ENCODE measurements at places on chromosomes 2 and 18.
A peak's percentile ranks its signal among the peaks of the same experiment; 100 is the strongest.

GRCh38 chr2:65483763-65484162 lies 51.4 kb upstream of the SPRED2 start:
- DNase-seq = no peak

GRCh38 chr18:11665587-11665986 lies 23.5 kb upstream of the GNAL start:
- DNase-seq = no peak

DNA sequence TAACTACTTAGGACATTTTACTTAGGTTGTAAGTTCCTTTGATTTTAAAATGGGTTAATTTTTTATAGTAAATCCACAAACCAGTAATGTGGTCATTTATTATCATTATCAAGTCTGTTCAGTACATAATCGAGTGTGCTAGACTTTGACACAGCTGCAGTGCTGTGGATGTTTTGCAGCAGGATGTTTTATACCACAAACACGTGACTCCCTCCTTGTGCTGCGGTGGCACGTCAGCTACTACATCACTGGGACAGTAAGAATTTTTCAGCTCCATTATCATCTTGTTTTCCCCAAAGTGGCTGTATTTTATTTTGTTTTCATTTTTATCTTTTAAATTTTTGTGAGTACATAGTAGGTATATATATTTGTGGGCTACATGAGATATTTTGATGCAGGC lies 70.0 kb downstream of the ATP9B start:
- no peak for DNase-seq

- DNase-seq = no peak
These were observed 74.8 kb downstream of the TXNL1 start for GRCh38 chr18:56563568-56563967.

DNA sequence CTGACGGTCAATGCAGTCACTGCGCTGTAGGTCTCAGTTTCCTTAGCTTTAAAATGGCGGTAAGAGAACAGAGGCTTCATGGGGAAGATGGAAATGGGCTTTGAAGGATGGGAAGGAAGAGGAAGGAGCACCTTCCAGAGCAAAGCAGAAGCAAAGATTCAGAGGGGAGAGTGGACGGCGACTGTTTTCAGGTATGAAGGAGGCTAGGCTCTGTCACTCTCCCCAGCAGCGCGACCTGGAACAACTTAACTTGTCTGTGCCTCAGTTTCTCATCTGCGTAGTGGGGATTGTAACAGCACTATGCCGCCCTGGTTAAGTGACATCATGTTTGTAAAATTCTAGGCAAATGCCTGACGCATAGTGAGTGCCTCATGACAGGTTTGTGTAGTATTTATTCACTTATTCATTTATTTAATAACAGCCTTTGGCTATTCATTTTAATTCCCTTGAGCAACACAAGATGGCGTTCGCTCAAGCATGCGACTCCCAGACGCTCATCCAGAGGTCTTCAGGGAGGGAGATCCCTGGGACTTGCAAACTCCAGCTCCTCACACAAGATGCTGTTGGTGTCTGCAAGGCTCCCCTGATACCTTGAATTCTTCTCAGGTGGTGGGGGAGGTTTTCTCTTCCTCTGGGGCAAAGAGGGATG lies 336.3 kb downstream of the DYSF start:
- no peak for DNase-seq

- no peak for DNase-seq
These were observed 98.0 kb upstream of the BZW1 start for GRCh38 chr2:200713704-200714064.

DNA sequence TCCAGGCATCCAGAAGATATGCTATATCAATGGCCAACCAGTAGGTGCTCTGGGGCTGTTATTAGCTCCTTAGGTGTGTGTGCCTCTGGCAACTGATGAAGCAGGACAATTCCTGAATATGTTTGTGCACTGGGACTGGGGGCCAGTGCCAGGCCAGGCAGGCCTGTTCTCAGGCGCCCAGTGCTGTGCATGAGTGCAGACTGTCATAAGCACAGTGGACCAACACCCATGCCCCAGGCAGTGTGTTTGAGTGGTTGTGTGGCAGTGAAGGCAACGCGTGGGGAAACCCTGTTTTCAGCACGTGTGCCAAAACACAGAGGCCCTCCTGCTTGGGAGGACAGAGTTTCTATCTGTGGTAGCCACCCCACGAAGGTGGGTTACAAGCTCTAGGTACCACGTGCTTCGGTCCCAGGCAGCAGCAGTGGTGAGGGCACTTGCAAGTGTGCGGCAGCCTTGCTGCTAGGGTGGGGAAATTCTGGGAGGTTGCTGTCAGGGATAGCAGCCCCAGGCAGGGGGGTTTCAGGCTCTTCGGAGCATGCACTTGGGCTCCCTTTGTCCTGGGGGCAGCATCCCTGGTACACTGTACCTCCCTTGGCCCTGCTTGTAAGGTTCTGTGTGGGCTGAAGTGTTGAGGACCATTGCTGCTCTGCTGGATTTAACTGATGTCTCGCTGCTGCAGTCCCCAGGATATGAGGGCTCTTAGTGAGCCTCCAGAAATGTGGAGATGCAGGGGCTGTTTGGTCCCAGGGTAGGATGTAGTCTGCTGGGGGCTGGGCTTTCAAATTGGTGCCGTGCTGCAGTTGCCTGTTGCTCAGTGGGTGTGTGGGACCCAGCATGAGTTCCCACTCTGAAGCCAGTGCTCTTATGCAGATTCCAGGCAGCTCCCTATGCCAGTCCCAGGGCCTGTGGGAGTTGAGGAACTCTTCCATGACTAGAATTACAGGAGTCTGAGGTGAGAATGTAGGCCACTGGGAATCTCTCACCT lies 280.9 kb downstream of the RPRM start:
- no peak for DNase-seq

DNA sequence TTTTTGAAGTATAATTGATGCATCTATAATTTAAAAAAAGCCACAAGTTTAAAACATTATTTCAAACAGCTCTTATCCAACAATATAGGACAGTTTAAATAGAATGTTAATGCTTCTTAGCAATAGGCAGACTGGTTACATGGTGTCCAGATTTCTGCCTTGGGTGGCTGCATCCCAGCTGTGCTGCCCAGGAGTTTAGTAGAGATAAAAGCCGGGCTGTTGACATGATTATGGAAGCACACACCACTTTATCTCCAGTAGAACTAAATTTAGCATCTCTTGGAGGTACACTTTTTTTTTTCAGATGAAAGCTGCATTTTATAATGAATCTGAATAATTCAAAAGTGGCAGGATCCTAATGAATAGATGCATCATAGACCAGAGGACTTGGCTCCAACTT lies 309.7 kb downstream of the PLCL1 start:
- DNase-seq = no peak

- DNase-seq = peak; percentile 43
These were observed 42.7 kb downstream of the ACSL3 start for GRCh38 chr2:222903234-222904220.

GRCh38 chr18:12882453-12883371 lies 1.3 kb downstream of the PTPN2 start:
- DNase-seq = peak; percentile 57

- DNase-seq = no peak
These were observed 165.7 kb downstream of the LNPK start for GRCh38 chr2:175836361-175836760.

GRCh38 chr18:10074110-10074509 lies 160.3 kb downstream of the VAPA start:
- no peak for DNase-seq

- no peak for DNase-seq
These were observed 20.4 kb downstream of the UBXN4 start for GRCh38 chr2:135762022-135762421.

- DNase-seq = peak; percentile 4
These were observed 113.9 kb downstream of the USP34 start for GRCh38 chr2:61356958-61357350.

- no peak for DNase-seq
These were observed 46.0 kb downstream of the CMPK2 start for GRCh38 chr2:6819668-6820067.

- DNase-seq = no peak
These were observed 566.4 kb downstream of the ZEB2 start for GRCh38 chr2:143953451-143954030.

DNA sequence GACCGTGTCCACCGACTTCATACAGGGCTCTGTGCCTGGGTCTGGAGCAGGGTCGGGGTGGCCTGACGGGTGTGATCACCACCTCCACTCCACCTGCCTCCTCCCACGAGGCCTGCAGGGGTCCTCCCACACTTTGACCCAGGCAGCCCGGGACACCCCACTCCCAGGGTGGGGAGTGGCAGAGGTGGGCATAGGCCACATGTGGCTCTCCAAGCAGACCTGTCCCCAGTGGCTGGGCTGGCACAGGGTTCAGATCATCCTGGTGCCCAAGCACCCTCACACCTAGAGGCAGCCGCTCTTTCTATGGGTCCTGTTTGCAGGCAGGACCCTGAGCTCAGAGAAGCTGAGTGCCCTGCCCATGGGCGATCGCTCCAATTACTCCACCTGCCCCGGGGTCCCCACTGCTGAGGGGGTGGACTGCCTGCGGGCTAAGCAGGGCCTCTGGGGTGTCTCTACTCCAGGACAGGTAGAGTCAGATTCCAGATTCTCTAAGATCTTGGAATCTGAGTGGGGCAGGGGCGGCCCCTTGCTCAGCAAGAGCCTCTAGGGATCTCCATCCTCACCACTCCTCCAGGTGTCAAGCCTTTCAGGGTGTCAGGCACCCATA lies 1.4 kb downstream of the NEURL3 start:
- DNase-seq = no peak

GRCh38 chr2:68057658-68058396 lies 5.0 kb downstream of the C1D start:
- DNase-seq = no peak

- no peak for DNase-seq
These were observed 2.1 kb downstream of the ARID5A start for GRCh38 chr2:96538487-96539214.

GRCh38 chr18:46293742-46294181 lies 189.6 kb downstream of the HAUS1 start:
- peak; percentile 19 for DNase-seq

- no peak for DNase-seq
These were observed 586 bp downstream of the PDE11A start for GRCh38 chr2:178072000-178072382.

- DNase-seq = no peak
These were observed 52.7 kb downstream of the CUL3 start for GRCh38 chr2:224532441-224532840.

- no peak for DNase-seq
These were observed 361.1 kb upstream of the ZNF521 start for GRCh38 chr18:25713103-25713502.

GRCh38 chr2:100929147-100929546 lies 72.9 kb upstream of the RPL31 start:
- DNase-seq = no peak

DNA sequence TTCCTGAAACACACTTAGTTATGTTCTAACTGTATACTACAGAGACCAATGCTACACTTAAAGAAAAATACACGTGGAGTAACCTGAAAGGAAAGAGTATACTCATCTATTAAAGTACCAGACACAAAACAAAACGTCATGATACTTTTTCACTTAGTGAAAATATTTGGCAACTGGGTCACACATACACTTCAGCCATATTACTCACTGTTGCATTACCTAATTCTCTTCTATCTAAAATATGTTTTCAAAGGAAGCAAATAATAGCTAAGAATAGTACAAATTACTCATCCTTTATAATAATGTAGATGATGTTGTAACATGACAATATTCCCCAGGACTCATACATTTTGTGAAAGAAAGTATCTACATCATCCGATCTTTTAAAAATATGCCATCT lies 76.5 kb upstream of the EPB41L3 start:
- DNase-seq = no peak

DNA sequence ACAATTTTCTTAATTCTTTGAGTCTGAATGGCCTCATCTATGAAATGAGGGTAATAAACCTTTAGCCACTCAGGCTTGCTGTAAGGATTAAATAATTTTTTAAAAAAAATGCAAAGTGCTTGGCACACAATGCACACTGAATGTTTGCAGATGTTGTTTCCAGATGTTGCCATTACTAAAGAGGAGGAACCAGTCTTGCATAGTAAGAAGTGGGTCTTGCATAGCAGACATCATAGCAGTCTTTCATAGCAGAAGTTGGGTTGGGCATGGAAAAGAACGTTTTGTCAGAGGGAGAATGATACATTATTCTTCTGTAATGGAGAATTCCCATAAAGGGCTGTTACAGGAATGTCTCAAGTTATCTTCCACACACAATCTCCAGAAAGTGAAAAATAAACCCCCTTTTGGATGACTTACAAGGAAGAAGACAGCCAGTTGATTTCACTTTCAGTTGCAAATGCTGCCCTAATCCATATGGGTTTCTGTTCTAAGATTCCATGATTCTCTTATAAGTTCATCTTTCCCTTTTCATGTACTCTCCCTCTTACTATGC lies 327.7 kb downstream of the SUCLG1 start:
- peak; percentile 7 for DNase-seq

GRCh38 chr2:129336276-129336675 lies 643.2 kb upstream of the RAB6C start:
- no peak for DNase-seq

DNA sequence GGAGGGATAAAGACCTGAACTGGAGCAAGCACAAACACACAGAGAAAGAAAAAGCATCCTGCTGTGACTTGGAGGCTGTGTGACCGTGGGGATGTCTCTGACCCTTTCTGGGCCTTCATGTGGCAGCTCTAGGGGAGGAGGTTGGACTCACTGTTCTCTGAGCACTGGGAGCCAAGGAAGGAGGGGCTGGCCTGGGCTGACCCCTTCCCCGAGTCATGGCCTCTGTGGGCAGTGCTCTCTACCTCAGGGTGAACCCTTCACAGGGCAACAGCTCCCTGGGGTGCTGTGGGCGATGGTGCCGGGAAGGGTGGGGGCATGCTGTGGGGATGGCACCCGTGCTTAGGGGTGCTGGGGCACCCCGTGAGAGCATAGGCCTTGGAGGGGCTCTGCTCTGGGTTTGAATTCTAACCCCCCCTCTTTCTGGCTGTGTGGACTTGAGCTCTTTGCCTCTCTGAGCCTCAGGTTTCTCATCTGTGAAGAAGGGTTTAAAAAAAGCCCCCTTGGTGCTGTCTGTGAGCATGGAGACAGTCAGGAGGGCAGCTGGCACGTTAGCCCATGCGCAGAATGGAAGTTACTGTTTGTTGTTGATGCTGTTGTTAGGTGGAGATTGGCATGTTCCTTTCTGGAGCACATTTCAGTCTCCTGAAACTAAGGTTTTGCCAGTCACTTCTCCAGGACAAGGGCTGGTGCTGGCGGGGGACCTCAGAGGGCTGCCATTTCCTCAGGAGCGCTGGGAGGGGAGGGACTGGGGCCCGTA lies 700 bp downstream of the TOGARAM2 start:
- no peak for DNase-seq

- DNase-seq = no peak
These were observed 536.4 kb upstream of the PIK3C3 start for GRCh38 chr18:41418598-41418997.

- DNase-seq = no peak
These were observed 13.7 kb downstream of the GPR17 start for GRCh38 chr2:127659408-127660290.
